ENCODE measurements at places on chromosomes 5 and 9.

GRCh38 chr5:88883836-88884607, 1.0 kb upstream of the MEF2C start:
- no peak for DNase-seq

DNA sequence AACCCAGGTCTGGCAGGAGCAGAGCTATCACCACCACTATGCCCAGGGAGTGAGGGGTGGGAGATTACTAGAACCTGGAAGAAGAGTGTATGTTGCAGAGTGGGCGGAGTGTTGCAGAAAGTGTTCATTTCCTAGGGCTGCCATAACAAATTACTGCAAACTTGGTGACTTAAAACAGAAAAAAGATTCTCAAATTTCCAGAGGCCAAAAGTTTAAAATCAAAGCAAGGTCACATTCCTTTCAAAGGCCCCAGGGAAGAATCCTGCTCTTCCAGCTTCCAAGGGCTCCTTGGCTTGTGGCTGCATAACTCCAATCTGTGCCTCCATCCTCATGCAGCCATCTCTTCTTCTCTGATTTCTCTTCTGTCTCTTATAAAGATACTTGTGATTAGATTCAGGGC, 30.6 kb upstream of the SPINK4 start:
- DNase-seq: no peak

DNA sequence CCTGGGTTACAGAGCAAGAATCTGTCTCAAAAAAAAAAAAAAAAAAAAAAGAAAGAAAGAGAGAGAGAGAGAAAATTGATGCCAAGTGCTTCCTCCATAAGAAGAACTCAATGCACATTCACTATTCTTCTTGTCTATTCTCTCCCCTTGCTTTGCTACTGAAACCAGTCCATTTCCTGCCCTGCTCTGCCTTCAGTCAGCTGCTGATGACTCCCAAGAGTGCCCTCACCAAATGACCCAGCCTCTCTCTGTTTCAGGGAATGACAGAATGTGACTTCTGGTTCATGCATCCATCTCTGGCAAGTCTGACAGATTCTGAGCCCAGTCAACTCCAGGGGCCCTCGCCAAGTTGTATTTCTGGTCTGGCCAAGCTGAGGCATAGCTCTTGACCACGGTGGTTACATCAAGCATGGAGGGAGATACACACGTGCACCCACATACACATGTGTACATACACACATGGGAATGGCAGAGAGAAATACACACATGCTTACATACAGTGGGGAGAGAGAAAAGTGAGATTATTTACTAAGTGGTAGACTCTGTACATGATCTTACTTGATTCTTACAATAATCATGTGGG, 106.2 kb downstream of the NSG2 start:
- DNase-seq: no peak

- DNase-seq: no peak
These were observed 102.4 kb downstream of the SMARCA2 start for GRCh38 chr9:2117527-2117926.

- no peak for DNase-seq
These were observed 66.2 kb upstream of the NEURL1B start for GRCh38 chr5:172574871-172575223.

- no peak for DNase-seq
These were observed 485.7 kb downstream of the CSNK1G3 start for GRCh38 chr5:123997462-123998215.

Measured in cortex of kidney (tissue), 1 donor.